NCI-H524 (cell line): ENCODE measurements at places on chromosomes 1 and 21.

- no peak for DNase-seq
Measured at GRCh38 chr1:201272799-201273198, 10.5 kb upstream of the PKP1 start.

- no peak for DNase-seq
Measured at GRCh38 chr1:4172644-4173599, 272.9 kb upstream of the C1orf174 start.

- no peak for DNase-seq
Measured at GRCh38 chr1:53016705-53017104, 45.3 kb upstream of the PODN start.

DNA sequence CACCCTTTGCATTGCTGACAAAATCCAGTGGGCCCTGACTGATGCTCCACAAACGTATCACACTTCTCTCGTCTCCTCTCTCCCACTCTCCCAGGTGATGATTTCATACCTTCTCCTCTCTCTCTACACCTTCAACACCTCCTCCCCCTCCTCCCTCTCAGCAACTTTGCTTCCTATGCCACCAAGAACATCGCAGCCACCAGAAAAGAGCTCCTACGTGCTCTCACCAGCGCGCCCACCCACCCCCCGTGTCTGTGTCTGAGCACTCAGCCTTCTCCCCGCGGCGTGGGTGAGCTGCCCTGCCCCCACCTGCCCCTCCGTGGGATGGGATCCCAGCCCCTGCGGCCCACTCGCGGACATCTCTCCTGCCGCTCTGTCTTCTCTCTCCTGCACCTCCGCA lies 55.1 kb upstream of the COX20 start:
- no peak for DNase-seq

GRCh38 chr1:156101880-156102279 lies 12.6 kb upstream of the LMNA start:
- no peak for DNase-seq

DNA sequence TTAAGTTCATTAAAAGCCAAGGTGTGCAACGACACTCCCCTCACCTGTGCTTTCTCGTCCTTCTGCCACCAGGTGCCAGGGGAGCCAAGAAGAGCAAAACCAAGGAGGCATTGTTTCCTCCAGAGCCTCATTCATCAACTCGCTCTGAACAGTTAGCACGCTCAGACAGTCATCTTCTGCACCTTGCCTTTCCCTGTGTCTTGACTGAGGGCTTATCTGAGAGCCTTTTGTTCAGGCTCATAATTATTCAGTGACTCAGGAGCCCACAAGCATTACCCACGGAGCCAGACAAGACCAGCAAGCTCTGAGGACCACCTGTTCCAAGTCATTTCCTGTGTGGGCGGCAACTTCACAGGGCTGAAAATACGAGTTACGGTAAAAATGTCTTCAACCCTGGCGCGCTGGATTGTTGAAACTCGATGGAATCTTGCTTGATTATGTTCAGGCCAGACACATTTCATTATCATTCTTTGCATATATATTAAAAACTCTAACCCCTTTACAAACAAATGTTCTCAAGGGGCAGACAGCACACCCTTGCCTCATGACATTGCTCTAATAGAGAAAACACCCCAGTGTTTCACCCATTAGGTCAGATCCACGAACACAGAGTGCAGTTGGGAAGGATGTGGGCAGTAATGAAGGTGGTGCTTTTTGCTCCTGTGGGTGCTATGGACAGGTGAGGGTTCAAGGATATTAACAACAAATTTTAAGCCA lies 89.7 kb upstream of the RUNX1 start:
- DNase-seq: no peak

- no peak for DNase-seq
Measured at GRCh38 chr21:37430184-37430821, 63.7 kb downstream of the DYRK1A start.

DNA sequence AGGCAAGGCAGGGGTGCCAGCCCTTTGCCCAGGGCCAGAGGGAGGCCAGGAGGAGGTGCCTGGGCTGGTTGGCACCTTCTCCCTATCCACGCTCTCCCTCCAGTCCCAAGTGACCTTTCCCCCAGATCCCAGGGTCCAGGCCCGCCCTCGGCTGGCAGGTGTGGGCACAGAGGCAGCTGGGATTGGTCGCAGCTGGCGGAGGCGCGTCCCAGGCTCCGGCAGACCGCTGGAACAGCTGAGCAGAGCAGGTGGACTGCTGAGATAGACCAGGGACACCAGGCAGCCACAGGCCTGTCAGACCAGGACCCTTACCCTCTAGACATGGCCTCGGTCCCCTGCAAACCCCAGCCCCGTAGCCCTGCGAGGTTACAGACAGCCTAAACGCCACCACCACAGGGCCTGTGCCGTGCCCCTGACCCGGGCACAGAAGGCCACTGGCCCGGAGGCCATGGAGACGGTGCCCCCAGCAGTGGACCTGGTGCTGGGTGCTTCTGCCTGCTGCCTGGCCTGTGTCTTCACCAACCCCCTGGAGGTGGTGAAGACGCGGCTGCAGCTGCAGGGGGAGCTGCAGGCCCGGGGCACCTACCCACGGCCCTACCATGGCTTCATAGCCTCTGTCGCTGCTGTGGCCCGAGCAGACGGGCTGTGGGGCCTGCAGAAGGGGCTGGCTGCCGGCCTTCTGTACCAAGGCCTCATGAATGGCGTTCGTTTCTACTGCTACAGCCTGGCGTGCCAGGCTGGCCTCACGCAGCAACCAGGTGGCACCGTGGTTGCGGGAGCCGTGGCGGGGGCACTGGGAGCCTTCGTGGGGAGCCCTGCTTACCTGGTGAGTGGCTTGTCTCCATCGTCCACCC lies at the start of gene SLC25A34:
TSS of gene SLC25A34 (plus strand) at position 221 of the 854 bp plus-strand sequence. CDS start at position 449, 228 bp downstream.
- no peak for DNase-seq

GRCh38 chr1:160671603-160672517 lies 25.0 kb upstream of the SLAMF1 start:
- DNase-seq: no peak

- no peak for DNase-seq
Measured at GRCh38 chr1:37944086-37944763, 2.6 kb downstream of the INPP5B start.

DNA sequence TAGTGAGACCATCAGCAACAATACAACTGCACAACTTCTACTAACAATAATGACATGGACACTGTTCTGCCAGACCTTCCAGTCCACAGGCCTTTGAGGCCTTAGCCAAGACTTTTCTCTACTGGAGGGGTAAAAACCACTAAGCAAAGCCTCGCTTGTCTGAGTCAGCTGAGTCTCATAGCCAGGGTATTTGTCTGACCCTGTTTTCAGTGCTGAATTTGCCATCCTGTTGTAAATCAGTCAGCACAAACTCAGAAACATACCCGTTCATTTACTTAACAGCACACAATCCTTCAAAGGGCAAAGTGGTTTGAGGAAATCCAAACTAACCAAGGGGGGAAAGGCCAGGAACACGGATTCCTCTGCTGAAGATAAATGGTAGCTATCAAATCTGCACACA lies 537.8 kb downstream of the SMYD3 start:
- DNase-seq: no peak

DNA sequence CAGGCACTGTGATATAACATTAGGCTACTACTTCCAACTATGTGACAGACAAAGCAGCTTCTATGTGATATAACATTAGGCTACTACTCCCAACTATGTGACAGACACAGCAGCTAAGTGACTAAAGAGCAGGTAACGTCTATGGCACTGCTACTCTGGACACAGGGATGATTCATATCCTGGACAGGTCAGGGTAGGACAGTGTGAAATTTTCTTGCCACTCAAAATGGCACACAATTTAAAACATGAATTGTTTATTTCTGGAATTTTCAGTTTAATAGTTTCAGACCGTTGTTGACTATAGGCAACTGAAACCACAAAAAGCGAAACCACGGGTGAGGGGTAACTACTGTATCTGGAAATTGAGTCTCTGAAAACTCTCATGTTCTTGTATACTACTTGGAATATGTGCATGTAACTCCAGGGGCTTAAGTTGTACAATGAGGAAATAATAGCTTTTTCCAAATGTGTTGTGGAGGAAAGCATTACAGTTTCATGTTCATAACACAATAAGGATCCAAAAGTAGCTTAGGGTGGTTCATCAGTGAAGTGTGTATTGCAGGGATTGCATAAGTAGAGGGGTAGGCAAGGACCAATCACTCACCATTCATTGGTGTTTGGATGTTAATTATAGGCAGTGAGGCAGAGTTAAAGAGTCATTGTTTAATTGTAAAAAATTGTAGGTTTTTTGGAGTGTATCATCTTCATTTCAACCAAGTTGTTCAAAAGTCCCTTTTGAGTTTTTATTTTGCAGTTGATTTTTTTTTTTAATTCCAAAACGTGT lies 5.3 kb downstream of the DTL start:
- DNase-seq: no peak

DNA sequence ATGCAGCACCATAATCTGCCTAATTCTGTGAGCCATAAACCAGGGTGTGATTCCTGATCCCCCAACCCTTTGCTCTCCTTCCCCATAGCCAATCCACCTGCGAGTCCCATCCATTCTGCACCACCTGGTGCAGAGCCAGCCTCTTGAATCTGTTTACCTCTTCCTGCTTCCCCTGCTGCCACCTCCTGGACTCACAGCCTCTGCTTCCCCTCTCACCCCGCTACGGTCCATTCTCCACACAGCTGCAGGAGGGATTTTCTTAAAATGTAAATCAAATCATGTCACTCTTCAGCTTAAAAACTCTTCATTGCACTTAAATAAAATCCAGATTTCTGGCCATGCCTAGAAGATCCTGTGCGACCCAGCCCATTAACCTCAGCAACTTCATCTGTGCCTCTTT lies 186.7 kb downstream of the FOXD2 start:
- DNase-seq: peak; percentile 49

DNA sequence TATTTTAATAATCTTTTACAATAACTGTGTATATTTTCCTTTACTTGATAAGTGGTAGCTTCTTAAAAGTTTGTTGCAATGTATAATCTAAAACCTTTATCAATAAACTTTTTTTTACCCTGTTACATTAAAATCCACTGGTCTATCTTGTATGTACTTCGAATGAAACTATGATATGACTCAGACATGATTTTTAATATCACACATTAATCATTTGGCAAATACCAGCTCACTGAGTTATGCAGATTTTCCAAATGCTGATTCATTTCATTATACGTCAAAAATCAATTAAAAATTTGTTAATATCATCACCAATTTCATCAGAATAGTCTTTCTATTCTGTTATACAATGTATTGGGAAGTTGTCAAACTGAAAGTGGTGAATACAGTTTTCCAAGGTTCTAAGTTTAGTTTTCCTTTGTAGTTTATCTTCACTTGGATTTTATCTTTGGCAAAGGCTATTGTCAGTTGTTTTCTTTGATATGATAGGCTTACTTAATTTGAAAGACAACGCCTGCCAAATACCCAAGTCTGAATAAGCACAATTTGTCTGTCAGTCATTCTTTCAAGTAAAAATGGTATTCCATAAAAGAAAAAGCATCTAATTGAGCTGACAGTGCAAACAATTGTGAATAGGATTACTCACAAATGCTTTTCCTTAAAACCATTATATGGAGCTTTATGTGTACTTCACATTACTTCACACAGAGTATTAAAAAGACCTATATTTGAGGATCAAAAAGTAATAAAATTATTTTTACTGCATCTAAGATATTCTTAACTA lies 127.0 kb downstream of the NME7 start:
- DNase-seq: no peak

DNA sequence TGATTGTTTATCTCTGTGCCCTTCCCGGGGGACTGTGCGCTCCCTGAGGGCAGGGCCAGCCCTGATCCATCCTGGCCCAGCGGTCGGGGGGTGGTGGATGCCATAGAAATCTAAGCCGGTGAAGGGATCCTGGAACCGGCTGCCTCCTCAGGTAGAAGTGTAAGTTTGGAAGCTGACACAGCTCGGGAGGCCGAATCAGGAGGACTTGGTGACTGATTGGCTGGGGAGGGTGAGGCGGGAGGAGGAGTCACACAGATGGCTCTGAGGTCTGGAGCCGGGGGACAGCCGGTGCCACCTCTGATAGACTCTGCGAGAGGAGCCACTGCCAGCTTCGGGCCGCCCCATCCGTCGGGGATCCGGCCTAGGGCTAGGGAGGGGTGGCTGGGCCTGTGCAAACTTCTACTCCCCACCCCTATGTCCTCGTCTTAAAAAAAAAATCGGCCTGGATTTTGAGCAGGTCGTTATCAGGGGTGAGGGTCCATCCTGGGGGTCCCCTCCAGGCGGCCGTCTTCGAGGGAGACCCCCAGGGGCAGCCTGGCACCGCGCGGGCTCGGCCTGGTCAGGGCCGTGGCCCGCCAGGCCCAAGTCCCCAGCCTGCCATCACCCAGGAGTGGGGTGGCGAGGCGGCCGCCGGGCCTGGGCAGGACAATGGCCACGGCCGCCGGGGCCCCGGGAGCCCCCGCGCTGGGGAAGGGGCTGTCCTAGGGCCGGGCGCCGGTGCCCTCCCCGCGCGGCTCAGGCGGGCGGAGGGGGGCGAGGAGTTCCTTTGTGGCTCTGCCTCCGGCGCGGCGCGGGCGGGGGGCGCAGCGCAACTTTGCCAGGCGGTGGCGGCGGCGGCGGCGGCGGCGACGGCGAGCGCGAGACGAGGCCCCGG lies 708 bp upstream of the ZNF362 start:
- DNase-seq: peak; percentile 86

DNA sequence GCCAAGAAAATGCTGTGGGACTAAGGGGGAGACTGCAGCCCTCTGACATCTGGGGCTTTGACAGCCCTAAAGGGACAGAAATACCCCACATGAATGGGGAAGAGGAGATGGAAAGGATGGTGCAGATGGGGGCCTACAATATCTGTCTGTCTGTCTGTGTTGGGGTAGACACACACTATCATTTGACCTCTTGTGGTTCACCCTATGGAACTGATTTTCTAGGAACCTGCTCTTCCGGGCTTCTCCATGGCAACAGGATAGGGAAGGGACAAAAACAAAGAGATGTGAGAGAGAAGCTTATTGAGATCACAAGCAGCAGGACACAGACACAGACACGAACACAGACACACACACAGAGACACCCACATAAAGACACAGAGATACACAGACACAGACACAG lies 17.1 kb downstream of the KIF21B start:
- no peak for DNase-seq

- DNase-seq: no peak
Measured at GRCh38 chr1:190453550-190453949, 24.1 kb downstream of the BRINP3 start.

DNA sequence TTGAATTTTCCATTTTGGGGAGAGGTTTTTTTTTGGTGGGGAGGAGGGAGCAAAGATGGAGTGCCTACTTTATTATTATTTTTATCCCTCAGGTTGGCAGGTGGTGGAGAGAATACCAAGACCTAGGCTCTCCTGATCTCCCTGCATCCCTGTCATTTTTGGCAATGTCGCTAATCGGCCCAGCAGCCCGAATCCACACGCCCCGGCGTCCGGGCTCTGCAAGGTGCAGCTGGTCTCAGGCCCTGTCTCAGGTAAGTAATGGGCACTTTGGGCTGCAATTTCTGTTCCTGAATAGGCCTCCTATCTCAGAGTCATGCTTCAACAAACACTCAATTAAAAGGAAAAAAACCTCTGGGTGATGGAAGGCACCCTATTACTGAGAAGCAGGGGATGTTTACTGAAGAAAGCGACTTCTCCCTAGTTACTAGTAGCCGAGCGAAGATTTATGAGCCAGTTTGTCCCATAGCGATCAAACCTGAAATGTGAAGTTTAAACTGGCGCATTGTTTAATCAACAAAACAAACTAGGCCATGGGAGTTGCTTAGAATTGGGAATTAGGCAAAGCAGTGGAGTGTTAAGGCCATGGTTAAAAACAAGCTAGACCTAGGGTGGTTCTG lies 137.8 kb downstream of the RWDD3 start:
- no peak for DNase-seq
